ENCODE measurements at places on chromosomes 3 and 15. TPM values are rescaled to one million over a fixed set of nuclear protein-coding genes. Genes with fewer than 3 reads are reported as not detected.

Gene CLDN11
- 0.56 TPM for total RNA-seq

Gene KIF23
- total RNA-seq = 82.2 TPM

Gene TMEM45A
- 0.65 TPM for total RNA-seq

Gene C3orf85
- not detected for total RNA-seq

Gene PLA2G4F
- 11.7 TPM for total RNA-seq

Gene IQCH
- total RNA-seq = 1.9 TPM

Gene ACTR8
- total RNA-seq = 13.4 TPM

Gene OR5K2
- not detected for total RNA-seq

Gene GOLGA6D
- 0.15 TPM for total RNA-seq

Gene CLDN1
- total RNA-seq = 14.2 TPM

Gene MNS1
- 6.8 TPM for total RNA-seq

Gene SLC12A6
- total RNA-seq = 5.4 TPM

Gene NANOGP8
- not detected for total RNA-seq

Gene OIP5
- 46.1 TPM for total RNA-seq

Gene FYTTD1
- total RNA-seq = 41.6 TPM

Gene LRTM1
- not detected for total RNA-seq

Gene POPDC2
- total RNA-seq = 0.16 TPM

Gene COL6A6
- not detected for total RNA-seq

Gene GOLGA8T
- total RNA-seq = not detected

Gene FSD2
- total RNA-seq = not detected

Gene SLC6A11
- total RNA-seq = not detected

Gene CCR8
- total RNA-seq = not detected

Gene ANKUB1
- total RNA-seq = not detected

Gene ULK3
- total RNA-seq = 97.0 TPM

Gene ZKSCAN7
- total RNA-seq = not detected

Gene ATP13A4
- 0.23 TPM for total RNA-seq

Gene SCAANT1
- not detected for total RNA-seq

Gene IDH3A
- 35.8 TPM for total RNA-seq

All from HT-29 (cell line).